Stimulated activated naive CD4-positive, alpha-beta T cell (primary cell): ENCODE measurements at places on chromosomes 1 and 21.

GRCh38 chr1:54653036-54653435, 11.4 kb downstream of the MROH7 start:
- no peak for DNase-seq

GRCh38 chr1:163970151-163970550, 588.8 kb upstream of the PBX1 start:
- DNase-seq: no peak

- no peak for DNase-seq
Observed at GRCh38 chr1:225450491-225451191, 22.8 kb upstream of the LBR start.

DNA sequence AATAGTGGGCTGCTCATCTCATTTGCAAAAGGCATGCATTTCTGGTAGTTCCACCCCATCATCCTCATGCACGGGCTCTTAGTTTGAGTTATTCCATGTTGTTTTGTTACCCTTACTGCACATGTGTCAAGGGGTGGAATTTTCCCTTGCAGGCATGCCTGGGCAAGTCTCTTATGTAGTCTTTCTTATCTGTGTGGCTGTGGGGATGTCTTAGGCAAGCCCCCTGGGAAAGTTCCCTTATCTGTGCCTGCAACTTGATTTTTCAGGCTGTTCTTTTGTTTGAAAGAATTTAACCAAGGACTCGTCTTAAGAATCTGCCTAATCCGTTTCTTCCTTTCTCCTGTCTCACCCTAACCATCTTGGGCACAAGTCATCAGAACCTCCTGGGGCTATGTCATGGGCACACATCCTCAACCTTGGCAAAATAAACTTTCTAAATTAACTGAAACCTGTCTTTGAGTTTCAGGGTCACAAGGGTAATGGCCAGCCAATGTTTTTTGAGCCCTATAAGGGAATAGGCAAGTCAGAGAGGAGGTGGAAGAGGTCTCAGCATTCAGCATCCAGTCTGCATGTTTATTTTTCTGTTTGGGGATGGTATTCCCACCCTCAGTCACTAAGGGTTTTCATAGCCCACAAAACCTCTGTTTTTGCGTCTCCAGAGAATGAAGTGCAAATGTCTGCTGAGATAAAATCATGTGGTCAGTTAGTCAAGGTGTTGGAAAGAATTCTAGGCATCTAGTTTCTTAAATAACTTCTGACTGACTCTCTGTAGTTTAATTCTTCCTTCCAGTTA, 579.7 kb downstream of the PLA2G4A start:
- no peak for DNase-seq

- DNase-seq: no peak
Observed at GRCh38 chr1:34739613-34740012, 15.2 kb upstream of the GJB5 start.

GRCh38 chr1:99331636-99332035, 67.3 kb downstream of the PLPPR4 start:
- no peak for DNase-seq

DNA sequence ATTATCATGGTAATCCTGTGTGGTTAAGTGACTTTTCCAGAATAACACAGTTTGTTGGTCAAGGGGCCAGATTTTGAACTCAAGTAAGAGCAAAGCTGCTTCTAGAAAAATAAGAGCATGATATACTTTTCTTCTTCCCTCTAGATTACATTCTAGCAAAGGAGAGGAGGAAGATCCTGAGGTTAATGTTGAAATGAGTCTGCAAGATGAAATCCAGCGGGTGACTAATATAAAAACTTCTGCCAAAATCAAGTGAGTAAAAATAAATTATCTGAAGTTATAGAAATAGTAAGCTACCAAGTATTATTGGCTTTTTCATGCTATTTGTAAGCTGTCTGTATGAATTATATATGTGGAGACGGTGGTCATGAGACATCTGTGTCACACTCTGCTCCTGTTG, 12.8 kb downstream of the WDR3 start:
- no peak for DNase-seq

DNA sequence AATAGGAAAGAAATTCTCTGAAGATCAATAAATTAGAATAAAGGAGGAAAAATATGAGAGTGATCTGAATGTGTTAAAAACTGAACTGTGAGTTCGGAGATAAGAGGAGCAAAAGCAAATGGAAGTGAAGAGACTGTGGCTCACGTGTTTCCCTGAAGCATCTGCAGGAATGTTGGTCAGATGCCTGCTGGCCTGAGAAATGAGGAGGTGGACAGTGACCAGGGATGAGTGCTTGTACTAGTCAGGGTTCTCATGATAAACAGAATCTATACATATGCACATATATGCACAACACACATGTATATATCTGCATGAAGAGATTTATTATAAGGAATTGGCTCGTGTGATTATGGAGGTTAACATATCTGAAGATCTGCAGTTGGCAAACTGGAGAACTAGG, 103.4 kb upstream of the TIAM1 start:
- DNase-seq: no peak

- DNase-seq: no peak
Observed at GRCh38 chr1:32219022-32219421, 3.1 kb downstream of the TMEM234 start.
